ENCODE measurements at places on chromosomes 12 and 14.

DNA sequence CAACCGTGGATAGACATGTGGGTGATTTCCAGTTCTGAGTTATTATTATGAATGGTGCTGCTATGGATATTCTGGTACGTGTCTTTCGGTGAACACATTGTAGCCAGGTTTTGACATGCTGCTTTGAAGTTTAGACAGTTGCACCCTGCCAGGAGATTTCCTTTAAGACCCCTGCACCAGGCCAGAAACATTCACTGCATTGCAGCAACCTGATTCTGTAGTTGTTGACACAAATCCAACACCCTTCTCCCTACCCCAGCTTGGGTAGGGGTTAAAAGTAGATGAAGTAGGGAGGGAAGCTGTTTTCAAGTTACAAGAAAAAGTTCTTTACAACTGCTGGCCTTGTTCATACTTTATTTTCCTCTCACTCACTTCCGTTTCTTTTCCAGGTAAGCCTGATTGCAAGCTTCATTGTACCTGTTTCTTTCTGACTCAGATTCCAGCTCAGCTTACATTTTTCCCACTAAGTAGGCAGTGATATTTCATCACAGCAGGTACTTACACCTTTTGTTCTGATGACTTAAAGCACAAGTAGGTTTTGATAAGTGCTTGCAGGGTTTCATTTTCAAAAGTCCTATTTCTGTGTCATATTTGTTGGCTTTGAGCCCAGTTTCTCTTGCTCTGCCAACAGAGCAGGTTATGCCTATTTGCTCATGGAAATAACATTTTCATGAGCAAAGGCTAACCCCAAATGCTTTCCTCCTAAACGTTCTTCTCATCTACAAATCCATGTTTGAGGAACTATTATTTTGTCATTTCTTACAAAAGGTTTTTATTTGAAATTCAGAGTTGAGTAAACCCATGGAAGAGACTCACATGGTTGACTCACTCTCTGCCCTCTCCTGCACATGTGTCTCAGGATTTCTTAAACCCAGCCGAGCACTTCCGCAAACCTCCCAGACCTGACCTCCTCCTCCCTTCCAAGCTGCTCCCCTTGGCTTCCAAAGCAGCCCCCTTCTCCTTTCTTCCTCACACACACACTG is 12.1 kb upstream of the LTA4H start:
- no peak for DNase-seq

DNA sequence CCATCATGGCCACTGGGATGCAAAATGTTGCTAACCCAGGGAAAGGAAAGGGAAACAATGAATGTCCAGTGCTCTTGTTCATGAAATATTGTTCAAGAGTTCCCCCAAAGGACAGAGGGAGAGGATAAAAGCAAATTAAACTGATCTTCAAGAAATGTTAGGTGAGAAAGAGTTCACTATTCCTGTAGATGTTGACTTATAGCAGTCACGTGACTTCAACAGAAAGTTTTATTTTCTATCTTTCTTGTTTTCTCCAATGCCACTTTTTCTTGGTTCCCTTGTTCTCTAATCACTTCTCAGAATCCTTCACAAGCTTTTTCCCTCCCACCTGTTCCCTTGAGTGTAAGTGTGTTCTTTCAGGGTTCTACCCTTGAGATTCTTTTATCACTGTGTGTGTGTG is 245.3 kb downstream of the C12orf42 start:
- no peak for DNase-seq

DNA sequence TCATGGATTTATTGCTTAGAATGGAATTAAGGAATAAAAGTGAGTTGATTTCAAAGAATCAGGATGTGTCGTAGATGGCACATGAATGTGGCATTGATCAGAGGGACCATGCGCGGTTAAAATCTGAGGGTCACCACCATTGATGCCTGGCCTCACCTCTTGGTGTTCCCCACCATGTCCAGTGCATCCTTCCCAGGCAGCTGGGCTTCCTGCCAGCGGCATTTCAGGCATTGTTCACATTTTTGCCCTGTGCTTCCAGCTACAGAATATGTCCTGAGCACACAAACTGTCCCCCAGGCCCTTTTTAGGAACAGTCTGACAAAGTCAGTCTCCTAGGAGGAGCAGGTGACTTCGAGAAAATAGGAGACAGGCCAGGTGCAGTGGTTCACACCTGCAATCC is 42.0 kb upstream of the TSPAN9 start:
- no peak for DNase-seq

DNA sequence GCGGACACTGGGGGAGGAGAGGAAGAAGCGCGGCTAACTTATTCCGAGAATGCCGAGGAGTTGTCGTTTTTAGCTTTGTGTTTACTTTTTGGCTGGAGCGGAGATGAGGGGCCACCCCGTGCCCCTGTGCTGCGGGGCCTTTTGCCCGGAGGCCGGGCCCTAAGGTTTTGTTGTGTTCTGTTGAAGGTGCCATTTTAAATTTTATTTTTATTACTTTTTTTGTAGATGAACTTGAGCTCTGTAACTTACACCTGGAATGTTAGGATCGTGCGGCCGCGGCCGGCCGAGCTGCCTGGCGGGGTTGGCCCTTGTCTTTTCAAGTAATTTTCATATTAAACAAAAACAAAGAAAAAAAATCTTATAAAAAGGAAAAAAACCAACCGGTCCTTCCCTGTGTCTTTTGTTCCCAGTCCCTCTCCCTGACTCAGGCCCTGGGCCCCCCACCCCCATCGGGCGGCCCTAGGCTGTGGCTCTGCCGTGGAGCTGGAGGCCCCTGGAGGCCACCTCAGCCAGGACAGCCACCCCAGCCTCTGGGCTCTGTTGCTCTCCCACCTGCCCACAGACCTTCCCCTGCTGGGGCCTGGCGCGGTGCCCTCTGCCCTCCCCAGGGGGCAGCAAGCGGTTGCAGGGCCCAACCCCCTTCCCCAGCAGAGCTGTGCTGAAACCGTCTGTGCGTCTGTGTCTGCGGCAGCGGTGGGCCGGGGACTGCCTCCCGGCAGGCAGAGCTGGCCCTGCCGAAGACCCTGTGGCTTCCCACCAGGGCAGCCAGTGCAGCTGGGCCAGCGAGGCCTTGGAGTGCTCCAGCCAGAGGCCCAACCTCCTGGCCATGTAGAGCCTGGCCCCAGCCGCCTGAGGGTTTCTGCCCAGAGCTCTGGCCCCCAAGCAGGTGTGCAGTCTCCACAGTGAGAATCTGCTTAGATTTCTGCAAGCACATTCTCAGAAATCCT is 4.0 kb upstream of the CRIP2 start:
- DNase-seq = no peak

DNA sequence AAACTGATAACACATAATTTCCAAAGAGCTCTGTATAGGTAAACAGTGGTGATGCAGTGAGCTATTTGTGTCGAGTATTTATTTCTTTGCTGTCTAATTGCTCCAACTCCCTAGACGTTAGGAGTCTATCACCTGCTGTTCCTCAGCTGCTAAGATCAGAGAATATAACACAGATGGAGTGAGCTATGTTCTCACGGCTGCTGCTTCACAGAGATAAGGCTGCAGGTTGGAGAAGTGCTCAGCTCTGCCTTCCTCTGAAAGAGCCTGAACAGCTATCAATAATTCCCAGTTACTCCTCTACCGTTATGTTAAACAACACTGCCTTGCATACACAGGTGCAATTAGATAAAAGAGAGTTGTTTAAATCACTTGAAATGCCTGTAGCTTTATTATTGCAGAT is 103.2 kb upstream of the MDGA2 start:
- DNase-seq = no peak

DNA sequence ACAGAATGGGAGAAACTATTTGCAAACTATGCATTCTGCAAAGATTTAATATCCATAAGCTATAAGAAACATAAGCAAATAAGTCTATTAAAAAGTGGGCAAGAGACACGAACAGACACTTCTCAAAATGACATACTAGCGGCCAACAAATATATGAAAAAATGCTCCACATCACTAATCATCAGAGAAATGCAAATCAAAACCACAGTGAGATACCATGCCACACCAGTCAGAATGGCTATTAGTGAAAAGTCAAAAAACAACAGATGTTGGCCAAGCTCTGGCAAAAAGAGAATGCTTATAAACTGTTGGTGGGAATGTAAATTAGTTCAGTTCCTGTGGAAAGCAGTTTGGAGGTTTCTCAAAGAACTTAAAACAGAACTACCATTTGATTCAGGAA is 121.3 kb downstream of the KCNMB4 start:
- no peak for DNase-seq

DNA sequence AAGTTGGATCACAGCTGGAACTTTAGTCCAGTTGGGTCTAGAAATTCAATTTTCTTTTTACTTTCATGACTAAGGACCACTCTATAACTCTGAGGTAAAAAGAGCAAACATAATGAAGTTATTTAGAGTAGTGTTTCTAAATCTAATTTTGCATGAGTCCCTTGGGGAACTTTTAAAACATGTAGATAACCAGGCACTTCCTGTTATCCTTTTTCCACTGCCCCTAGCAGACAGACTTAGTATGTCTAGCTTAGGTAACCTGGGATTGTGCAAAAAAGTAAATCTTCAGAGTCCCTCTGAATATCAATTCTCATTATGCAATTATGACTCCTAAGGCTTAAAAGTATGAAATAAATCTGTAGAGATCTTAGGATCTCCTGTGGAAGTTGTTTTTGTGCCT is 371.2 kb downstream of the DIO2 start:
- DNase-seq = no peak

GRCh38 chr14:61388173-61388975 is 67.0 kb downstream of the PRKCH start:
- DNase-seq = no peak

- no peak for DNase-seq
Measured at GRCh38 chr12:14373217-14373616, 7.7 kb downstream of the ATF7IP start.

- DNase-seq = no peak
Measured at GRCh38 chr14:65302571-65303189, 109.8 kb upstream of the FUT8 start.

- no peak for DNase-seq
Measured at GRCh38 chr14:89844508-89844907, 110.0 kb downstream of the EFCAB11 start.

DNA sequence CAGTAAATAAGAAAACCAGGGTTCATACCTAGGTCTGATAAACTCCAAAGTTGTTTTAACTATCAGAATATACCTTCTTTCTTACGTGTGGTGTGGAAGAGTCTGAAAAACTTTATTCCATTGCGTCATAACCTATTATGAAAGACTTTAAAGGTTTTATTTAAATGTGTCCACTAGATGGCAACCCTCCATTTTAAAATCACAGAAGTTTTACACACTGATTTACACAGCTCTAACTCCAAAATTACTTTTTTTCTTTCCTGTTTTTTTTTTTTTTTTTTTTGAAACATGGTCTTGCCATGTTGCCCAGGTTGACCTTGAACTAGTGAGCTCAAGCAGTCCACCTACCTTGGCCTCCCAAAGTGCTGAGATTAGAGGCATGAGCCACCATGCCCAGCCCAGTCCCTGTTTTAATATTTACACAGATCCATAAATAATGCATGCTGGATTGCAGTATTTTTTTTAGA is 17.3 kb upstream of the TMPRSS12 start:
- DNase-seq = peak; percentile 76

DNA sequence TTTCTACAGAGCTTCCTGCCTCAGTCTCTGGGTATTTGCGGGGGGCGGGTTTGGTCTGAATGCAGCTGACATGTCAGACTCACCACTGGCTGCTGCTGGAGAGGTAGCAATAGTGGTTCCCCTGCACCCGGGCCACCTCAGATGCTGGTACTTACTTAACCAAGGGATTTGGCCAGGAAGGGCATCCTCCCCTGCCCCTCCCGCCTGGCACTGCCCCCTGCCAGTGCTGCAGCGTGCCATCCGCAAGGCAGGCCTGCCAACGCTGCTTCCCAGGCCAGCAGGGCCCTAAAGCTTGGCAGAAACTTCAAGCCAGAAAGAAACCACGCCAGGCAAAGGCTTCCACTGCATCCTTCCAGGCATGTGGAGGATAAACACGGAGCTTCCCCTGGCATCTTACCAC is 22.1 kb downstream of the RAB35 start:
- DNase-seq = peak; percentile 28

DNA sequence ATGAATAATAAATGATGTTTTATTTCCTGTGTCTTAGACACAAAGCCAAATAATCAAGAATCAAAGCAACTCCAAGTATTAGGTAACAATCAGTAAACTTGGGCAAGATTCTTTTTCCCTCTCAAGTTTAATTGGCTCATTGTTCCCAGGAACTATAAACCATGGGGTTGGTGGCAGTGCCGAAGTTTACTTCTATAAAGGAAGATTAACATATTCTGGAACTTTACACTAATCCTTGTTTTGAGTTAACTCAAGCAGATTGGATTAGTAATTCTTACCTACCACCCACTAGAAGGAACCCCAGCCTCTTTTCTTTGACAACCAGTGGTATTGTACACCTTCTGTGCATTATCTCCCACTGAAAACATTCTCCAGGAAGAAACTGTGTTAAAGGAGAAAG is 197.1 kb downstream of the EXOC5 start:
- DNase-seq = no peak

DNA sequence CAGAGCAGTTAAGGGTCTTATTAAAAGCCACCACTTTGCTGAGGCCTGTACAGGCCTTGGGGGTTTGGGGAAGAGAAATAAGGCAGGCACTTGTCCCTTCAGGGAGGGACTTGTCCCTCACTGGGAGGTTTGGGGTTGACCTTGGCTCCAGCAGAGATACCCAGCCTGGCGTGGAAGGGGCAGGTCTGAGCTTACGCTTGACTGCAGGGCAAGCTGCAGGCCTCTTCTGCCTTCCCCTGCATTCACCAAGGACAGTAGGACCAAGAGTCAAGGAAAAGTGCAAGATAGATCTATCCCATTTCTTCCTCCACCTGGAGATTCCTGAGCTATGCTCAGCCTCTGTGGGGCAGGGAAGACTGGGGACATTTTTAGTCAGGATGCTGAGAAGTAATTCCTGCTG is 154.3 kb downstream of the SMOC1 start:
- DNase-seq = no peak

DNA sequence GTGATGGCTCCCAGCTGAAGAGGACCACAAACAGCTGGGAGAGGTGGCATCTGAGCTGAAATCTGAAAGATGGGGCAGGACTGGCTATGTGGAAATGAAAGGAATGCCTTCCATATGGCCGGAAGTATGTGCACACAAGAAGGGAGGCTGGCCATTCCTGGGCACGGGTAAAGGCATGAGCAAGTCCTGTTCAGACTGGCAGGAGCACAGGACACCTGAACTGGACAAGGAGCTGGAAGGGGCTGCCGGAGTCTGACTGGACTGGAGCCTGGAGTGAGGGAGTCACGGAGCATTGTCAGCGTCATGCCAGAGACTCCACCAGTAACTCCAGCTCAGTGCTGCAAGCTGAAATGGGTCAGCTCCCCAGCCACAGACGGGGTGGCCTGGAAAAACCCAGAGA is 11.9 kb upstream of the TC2N start:
- DNase-seq = no peak

GRCh38 chr12:10559244-10559643 is 53.6 kb downstream of the EIF2S3B start:
- DNase-seq = no peak

Measured in hippocampal formation (tissue), 2 donors.